ENCODE measurements at places on chromosomes 6 and 20. TPM values are rescaled to one million over a fixed set of nuclear protein-coding genes. Genes with fewer than 3 reads are reported as not detected.

EBF4 gene
- 5.1 TPM for total RNA-seq

VSX1 gene
- not detected for total RNA-seq

WFDC10B gene
- total RNA-seq, result not detected

SMIM13 gene
- total RNA-seq, result 4.6 TPM

- no peak for DNase-seq
Measured at GRCh38 chr6:121619013-121619412, 183.6 kb downstream of the GJA1 start.

DNA sequence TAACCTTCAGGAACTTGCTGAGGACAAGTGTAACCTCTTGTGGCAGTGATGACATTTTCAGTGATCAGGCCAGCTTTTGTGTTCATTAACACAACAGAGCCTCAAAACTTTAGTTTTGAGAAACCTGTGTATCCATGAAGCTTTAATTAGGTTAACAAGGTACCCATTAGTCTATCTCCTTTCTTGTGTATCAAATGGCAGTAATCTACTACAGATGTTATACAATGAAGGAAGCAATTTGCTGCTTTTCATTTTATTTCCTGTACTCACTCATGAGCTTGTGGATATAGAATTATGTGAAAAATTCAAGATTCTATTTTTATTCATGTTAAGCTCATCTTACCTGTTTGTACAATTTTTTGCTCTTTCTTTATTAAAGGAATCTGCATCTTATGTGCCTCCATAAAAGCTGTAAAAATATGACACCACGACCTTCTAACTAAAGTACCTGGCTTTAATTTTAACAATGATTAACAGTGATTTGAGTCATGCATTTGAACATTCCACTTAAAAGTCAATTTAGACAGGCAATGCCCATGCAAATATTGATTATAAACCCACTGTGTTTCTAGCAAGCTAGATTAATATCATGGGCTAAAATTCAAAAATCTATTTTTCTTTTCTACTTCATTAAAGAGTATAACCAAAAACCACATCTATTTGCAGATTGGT is 897.3 kb downstream of the KIF16B start:
- no peak for DNase-seq

GRCh38 chr20:1944345-1945091 is 49.3 kb downstream of the SIRPA start:
- DNase-seq, result no peak

DNA sequence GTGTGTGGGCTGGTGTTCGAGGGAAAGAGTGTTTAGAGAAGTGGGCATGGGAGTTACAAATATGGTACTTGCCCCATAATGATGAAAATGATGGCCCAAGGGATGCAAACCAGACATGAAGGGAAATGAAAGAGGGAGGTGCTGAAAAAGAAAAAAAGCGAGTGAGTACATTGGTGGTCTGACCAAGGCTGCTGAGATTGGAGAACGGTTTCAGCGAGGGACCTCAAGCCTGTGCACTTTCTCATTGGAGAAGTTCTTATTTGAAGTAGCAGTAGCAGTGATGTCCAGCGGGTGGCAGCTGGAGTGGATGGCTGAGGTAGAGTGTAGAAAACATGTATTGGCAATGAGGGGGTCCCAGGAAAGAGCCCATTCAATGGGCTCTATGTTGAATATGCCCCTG is 54.8 kb downstream of the TNFAIP3 start:
- no peak for DNase-seq

GRCh38 chr20:5863040-5863833 is 87.1 kb downstream of the TRMT6 start:
- no peak for DNase-seq

DNA sequence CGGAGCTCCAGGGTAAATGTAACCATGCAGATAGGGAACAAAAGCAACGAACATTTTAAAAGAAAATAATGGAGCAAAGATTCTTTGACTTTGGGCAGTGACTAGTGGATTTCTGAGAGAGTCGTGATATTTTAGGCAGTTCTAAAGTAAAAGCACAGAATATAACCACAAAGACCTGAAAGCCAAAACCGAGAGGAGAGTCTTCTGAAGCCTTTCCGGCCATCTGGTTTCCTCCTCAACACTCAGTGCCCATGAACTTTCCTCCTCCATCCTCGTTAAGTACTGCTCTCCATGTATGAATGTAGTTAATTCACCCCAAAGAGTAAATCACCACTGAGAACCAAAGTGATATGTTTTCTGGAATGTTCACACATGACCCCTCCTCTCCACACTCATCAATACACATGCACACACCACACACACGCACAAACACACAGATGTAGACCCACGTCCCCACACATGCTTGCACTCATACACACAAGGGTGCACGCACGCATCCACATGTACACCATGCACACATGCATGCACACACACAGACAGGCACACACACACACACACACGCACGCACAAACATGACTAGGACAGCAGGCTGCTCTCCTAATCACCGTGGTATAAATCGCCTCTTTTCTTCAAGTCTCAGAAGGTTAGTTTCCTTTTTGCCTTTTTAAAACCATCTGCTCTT is 109.5 kb downstream of the MYLK4 start:
- no peak for DNase-seq

GRCh38 chr6:147156799-147157382 is 47.3 kb upstream of the STXBP5 start:
- no peak for DNase-seq
